ENCODE measurements at places on chromosomes 13 and 19.

DNA sequence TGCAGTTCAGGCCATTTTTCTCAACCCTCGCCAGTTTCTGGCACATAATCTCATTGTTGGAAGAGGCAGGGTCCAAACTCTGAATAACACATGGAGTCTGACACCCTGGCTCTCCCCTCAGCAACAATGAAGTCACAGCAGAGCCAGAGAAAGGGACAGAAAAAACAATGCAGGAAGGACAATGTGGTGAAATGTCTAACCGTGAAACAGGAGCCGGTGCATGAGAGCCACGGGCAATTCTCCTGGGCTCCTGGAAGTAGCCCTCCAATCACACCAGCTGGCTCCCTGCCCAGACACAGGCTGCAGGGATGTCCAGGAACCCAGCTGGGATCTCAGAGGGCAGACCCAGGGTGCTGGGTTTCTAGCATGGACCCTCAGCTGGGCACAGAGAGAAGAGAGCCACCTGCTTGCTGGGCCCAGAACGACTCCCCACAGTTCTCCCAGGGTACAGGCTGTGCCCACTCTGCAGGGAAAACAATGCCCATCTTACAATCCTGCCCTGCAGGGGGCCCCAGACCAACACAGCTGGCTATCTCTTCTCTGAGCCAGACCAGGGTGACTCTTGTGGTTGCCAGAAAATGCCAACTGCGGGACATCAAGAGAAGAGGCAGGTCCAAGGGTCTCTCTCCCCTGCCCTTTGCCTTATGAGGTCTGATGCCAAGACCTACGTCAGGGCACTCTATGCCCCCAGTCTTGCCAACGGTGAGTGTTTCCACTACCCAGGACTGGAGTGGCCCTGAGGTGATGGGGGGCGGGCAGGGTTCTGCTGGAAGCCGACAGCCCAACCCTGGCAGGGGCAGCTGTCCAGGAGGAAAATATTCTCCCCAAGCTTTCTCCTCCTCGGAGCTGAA, 64.5 kb downstream of the CEBPG start:
- no peak for DNase-seq

DNA sequence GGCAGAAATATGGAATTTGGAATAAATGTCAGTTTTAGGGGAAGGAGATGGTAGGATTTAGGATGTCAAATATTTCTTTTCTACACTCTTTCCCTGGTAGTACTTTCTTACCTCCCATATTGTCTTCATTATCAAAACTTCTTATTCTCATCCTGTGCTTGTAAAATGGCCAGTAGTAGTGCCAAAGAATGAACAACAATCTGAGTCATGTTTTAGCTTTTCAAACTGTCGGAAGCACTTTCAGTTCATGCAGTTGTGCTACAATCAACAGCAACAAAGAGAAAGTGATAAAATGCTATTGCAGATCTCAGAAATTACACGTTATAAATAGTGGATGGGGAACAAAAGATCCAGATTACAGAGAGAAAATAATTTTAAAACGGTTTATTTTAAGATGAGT, 193.7 kb upstream of the RXFP2 start:
- DNase-seq, result no peak

DNA sequence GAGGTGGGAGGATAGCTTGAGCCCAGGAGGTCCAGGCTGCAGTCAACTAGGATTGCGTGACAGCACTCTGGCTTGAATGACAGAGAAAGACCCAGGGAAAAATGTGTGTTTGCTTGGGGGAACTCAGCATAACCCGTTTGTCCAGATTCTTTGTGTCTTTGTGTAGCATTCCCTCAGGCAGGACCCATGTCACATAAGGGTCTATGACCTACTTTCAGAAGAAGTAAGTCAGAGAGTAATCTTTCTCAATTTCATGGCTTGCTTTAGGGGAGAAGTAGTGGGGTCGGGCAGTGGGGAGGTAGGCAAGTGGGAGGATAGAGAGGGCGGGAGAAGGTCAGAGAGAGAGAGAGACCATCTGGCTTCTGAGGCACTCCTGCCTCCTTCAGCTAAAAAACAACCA, 11.9 kb upstream of the PSPC1 start:
- DNase-seq, result no peak

DNA sequence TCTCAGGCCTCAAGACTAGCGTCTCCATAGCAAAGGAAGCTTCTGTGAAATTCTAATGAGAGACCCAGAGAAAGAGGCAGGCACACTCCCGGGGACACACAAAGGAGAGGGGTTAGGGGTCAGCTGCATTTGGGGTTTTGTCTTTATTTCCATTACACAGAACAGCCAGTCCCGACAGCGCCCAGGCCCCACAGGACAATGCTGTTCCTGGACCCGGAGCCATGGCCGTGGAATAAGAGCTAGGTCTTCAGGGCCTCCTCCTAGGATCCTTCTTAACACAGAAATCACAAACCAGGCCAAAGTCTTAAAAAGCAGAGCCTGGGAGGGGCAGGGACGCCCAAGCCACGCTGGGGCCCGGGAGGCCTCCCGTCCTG, 22.8 kb downstream of the KCTD15 start:
- DNase-seq, result no peak

DNA sequence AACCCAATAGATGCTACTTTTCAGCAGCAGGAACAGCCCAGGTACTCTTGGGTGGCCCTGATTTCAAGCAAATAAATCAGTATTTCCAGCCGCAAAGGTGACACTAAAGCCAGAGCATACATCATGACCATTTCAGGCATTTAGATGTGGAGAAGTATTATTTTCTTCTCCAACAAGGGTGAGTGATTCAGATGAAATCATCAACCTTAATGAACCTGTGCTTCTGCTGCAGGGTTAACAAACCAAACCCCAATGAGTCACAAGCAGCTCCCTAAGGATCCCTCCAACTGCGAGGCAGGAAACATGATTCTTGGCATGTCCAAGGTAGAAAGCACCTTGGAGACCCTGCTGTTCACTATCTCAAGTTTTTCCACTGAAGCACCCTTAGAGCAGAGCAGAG, 32.7 kb downstream of the MBNL2 start:
- DNase-seq, result no peak

DNA sequence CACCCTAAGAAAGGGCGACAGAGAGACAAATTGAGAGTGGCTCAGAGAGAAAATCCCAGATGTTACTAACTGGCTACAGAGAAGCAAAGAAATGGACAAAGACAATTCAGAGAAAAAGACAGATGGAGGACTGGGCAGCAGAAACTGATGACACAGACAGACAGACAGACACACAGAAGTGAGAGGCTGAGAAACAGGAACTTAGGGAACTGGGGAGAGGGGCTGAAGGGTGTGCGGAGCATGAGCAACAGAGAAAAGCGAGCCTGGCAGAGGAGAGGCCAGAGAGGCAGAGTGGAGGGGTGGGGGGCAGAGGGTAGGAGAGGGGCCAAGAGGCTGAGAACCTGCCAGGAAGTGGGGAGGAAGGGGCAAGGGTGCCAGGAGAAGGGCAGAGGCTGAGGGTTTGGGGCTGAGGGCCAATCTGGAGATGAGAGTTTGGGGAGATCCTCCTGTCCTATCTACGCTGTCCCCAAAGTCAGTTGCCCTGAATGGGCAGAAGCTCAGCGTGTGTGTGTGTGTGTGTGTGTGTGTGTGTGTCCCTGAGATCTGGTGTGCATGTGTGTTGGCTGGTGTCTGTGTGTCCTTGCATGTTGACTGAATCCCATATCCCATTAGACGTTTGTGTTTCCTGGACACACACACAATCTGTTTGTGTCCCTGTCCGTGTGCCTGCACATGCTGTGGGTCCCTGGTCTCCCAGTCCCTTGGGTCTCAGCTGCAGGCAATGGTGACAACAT, 5.6 kb upstream of the ERFL start:
- no peak for DNase-seq

DNA sequence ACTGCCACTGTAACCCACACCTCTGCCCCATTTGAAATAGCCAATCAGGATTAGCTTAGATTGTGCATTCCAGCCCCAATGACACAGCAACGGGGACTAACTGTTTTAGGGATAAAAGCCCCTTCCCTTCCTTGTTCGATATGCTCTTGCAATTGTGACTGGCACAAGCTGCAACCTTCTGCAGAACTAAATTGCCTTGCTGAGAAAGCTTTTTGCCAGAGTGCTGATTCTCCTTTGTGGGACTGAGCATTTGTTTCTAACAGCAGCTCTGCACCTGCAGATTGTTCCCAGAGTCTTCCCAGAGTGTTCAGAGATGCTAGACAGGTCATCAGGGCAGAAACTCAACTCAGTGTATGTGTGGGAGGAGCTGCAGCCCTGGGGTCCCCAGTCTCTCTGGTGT, 115.8 kb downstream of the ZNF675 start:
- DNase-seq, result no peak

- DNase-seq, result no peak
These were observed 67.3 kb upstream of the TSHZ3 start for GRCh38 chr19:31416548-31416947.

GRCh38 chr19:54173359-54173699, 369 bp upstream of the TMC4 start:
- no peak for DNase-seq

GRCh38 chr13:28459911-28460310, 35.0 kb downstream of the FLT1 start:
- no peak for DNase-seq

All from GM13977 (cell line).